Epithelial cell of umbilical artery (primary cell): ENCODE measurements at places on chromosomes 1 and 21. TPM values are rescaled to one million over a fixed set of nuclear protein-coding genes. Genes with fewer than 3 reads are reported as not detected.

The OLFML3 gene
- 1.3 and 3.3 TPM in 2 replicates for total RNA-seq

The TRIM17 gene
- not detected in 2 replicates for total RNA-seq

The SMPDL3B gene
- 0.15 and 0.32 TPM in 2 replicates for total RNA-seq

The NPPB gene
- not detected in 2 replicates for total RNA-seq

The KHDRBS1 gene
- 68.2 and 71.4 TPM in 2 replicates for total RNA-seq
